ENCODE measurements at places on chromosomes 5 and 9.

DNA sequence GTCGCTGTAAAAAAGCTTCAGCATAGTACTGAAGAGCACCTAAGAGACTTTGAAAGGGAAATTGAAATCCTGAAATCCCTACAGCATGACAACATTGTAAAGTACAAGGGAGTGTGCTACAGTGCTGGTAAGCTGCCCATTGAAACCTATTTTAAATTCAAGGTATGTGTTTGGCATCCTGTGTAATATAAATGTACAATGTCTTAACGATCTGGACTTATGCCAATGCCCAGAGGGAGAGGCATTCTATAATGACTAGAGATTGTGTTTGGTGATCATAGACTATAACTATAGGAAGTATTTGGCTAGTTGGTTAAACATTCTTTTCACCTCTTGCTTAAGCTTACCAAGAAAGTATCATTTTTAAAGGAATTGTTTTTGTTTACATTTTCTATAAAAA, 95.7 kb downstream of the INSL6 start:
- DNase-seq = no peak

GRCh38 chr5:93078082-93079038, 502.7 kb downstream of the NR2F1-AS1 start:
- peak; percentile 73 for DNase-seq

- no peak for DNase-seq
Observed at GRCh38 chr9:129162497-129163197, 15.4 kb downstream of the IER5L start.

DNA sequence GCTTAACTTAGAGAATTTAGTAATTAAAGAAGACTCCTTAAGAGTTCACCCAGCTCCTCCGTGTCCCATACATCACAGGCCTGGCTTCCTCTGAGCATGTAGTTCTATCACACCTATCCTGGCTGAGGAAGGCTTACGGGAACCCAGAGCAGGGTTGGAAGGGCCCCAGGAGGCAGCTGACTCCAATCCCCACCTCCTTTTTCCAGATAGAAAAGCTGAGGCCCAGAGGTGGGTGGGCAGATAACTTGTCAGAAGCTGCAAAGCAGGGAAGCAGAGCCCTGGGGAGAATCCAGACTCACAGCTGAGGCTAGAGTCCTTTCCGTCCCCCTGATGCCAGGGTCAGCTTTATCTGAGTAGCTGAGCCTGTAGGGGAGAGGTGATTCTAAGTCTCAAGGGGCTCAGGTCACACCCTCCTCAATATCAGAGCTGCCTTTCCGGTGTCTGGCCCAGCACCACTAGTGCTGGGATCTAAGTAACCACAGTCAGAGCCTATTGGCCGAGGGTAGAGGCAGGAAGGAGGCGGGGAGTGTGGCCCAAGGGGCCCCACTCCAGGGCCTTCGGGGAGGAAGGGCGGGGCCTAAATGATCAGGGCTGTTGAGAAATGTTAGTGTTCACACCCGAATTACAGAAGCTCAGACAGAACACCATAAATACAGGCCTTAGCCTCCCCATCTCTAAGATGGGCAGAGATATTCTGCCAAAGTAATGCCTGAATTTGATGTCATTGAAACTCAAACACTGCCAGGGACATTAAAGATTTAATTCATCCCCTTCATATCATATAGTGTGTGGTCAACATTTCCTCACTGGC, 9.9 kb downstream of the CCDC69 start:
- DNase-seq = peak; percentile 76

DNA sequence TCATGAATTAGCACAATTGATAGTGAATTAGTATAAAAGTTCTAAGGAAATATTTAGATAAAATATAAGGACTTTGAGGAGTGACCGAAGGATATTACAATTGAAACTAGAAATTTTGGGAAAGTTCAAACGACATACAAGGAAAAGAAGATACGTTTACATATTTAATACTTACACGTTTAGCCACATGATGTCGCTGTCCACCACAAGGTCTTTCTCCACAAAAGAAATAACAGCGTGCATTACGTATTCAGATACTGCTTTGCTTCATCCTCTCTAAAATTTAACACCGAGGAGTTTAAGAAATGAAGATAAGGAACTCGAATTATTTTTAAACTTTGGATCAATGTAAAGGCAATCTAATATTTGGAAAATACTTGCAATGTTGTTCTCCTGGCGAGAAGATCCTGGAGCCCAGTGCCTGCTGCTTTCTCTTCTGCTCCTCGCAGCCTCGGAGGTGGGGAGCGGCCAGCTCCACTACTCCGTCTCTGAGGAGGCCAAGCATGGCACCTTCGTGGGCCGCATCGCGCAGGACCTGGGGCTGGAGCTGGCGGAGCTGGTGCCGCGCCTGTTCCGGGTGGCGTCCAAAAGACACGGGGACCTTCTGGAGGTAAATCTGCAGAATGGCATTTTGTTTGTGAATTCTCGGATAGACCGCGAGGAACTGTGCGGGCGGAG, at the start of gene PCDHA3:
Gene PCDHA3, plus strand, starts transcription at position 242 of the 678 bp plus-strand sequence.
- no peak for DNase-seq

DNA sequence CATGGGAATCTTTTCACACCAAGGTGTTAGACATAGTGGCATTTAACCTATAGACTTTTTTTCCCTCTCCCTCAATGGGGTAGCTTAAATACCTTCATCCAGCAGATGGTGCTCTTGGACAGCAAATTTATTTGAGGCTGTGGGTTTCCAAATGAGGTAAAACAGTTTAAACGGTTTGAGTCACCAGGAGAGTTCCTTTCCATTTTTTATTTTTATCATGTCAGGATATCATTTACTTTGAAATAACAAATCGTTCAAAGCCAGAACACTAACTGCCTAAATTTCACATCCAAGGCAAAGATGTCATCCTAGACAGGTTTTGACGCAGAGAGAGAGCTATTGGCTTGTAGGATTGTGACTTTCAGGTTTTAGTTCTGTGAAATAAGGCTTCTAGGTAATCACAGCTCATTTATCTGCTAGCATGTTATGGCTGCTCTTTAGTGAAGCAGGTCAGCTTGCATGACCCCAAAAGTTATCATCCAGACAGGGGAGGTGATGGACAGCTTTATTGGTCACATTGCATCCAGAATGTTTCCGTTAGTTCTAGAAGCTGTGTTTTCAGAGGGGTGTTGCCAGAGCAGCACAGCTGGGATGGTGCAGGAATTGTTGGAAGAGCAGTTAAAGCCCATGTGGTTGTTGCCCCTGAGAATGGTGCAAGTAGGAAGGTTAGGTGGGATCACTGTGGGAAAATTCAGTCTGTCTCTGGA, 69.8 kb downstream of the KDM4C start:
- DNase-seq = peak; percentile 21

DNA sequence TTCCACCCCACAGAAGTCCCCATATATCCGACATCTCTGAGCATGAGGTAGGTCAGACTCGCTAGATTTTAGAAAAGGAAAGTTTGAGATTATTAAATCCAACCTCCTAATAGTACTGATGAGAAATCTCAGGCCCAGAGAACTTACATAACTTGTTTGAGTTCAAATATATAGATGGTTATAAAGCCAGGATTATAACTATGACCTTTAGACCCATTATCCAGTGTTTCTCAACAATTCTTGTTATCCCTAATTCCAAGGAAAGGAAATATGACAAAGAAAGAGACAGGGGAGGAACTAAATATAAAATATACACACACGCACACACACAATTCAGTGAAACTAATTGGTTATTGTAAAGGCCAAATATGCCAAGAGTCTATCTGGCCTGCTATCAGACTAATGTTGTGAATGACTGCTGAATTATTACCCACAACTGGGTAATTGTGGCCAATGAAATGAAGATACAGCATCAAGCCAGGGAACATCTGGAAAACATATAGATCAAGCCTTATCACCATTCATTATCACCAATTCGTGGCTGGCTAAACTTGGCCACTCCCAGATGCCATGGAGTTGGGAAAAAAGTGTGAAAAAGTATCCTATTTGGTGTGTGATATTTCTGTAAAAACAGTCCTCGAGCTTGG, 248.4 kb downstream of the PRELID2 start:
- DNase-seq = no peak

DNA sequence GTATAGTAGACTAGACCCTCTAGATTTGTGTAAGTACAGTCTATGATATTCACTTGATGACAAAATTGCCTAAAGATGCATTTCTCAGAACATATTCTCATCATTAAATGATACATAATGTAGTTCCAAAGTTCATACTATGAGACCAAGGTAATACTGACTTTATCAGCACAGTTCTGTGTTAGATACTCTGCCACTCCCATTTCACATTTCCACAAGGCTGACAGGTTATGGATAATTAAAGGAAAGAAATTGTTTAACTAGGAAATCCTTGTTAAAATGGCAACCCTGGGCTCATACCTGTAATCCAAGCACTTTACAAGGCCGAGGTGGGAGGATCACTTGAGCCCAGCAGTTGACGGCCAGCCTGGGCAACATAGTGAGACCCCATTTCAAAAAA, 33.6 kb downstream of the TYRP1 start:
- no peak for DNase-seq

DNA sequence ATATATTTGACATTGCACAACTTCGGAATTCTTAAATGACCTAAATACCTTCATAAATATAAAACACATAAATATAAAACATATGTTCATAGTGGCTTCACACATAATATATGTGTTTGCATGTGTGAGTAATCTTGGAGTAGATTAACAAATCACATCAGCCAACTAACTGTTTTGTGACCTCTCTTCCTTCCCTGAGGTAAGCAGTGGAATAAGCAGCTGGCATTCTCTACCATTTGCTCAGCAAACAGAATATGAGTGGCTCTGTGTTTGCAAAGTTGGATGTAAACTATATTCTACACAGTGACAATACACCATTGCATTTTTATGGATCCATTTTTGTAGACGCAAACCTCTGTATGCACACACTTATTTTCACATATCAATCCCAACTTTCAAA, 189.9 kb downstream of the ACER2 start:
- no peak for DNase-seq

DNA sequence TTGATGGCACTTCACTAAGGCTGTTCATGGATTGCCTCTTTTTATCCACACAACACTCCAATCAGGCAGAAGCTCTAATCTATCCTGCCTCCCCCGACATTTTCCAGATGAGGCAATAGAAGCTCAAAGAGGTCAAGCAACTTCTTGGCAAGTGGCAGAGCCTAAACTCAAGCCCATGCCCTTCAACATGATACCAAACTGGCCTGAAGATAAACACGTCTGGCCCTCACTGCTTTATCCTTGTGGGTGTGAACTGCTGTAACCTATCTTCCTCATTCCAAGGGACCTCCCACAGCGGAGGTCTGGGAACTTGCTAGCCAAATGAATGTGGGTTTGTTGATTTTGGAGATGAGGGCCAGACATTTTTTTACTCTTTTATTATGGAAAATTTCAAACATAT, 9.5 kb downstream of the SLC35A4 start:
- DNase-seq = no peak

- no peak for DNase-seq
Observed at GRCh38 chr5:1517838-1518237, 5.9 kb downstream of the LPCAT1 start.

DNA sequence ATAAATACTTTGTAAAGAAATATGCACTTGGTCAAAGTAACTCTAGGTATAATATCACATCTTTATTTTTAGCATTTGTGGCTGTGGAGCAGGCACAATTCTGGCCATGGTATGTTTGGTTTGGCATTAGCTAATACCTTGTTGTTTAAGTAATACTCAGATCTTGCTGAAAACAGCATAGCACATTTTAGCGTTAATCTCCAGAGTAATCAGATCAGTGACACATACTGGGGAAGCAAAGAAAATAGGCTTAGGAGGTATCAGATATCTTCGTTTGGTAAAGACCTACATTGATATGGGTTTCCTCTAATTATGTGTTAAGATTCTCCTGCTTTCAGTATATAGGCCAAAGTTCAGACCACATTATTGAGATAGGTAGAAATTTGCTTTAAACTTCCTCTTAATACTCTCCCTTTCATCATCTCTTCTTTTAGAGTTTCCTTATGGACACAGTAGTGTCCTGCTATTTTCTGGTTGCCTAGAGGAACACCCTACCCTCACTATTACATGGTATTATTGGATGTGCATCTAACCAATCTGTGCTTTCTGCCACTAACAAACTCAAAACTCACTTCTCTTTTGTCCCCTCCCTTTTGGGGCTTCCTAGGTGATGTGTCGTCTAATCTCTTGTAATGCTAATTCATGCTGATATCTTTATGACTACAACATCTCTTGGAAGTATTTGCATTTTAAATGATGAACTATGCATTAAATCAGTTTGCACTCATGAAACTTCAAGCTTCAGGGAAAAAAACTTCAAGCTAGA, 437.3 kb upstream of the ADAMTSL1 start:
- DNase-seq = no peak
